ENCODE measurements at places on chromosomes 7 and 10. TPM values are rescaled to one million over a fixed set of nuclear protein-coding genes. Genes with fewer than 3 reads are reported as not detected.

- no peak for DNase-seq
Observed at GRCh38 chr10:97333601-97334369, 744 bp downstream of the FRAT2 start.

DNA sequence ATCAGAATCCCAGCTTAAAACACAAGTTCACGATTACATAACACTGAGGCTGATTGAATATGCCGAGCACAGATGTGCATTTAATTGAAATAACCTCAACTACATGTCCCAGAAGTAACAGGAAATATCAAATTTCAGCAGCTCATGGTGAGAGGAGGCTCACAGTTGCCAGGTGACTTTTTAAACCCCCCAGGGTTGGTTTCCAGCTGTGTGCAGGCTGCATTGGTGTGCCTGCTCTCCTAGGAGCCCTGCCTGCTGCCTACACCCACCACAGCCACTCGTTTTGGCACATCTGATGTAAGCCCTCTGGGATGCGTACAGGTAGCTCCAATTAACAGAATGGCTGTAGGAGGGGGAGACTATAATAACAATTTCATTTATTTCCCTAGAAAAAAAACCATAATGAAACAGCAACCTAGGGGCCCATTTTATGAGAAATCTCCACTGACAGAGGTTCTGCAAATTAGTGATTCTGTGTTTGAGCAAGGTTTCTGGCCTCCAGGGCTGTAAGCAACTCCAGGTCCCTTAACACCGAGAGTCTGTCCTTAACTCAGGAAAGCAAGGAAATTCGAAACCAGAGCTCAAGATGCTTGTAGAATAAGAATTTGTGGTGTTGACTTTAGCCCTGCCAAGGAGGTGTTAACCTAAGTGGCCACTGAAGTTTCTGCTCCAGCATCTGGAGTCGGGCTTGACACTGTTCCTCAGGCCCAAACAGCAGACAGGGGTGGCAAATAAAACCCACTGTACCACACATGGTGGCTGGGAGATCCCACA lies 161.9 kb downstream of the BMPER start:
- DNase-seq: no peak

DNA sequence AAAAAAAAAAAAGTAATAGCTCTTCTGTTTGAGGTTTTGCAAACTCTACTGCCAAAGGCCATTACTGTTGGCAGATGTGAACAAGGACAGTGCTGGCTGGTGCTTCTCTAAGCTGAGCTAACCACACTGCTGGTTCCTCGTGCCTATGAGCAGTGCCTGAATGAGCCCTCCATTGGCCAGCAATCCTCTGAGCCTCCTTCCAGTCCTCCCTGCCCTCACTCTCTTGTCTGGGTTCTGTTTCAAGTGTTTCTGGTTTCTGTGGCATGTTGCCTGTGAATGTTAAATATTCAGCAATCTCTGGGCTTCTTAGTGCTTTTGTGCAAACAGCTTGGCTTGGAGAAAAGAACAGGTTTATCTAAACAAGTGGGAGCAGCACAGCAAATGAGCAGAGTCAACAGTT lies 161.3 kb upstream of the AUTS2 start:
- DNase-seq: no peak

GRCh38 chr7:151498495-151498894 lies 21.2 kb downstream of the RHEB start:
- no peak for DNase-seq

DNA sequence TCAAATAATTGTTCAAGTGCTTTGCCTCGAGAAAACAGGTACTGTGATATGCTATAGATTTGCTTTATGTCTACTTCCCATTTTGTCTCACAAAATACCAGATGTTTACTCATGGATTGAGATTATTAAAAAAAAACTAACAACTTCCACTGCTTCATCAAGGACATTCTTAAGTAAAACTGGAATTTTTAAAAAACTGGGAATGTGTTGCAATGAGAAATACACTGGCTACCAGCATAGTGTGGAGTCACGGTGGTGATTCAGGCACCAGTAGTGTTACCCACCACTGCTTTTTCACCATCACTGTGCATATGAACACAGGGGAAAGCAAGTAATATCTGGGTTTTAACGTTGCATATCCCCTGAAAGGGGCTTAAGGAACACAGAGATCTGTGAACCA lies 21.2 kb downstream of the FIGNL1 start:
- DNase-seq: no peak

DNA sequence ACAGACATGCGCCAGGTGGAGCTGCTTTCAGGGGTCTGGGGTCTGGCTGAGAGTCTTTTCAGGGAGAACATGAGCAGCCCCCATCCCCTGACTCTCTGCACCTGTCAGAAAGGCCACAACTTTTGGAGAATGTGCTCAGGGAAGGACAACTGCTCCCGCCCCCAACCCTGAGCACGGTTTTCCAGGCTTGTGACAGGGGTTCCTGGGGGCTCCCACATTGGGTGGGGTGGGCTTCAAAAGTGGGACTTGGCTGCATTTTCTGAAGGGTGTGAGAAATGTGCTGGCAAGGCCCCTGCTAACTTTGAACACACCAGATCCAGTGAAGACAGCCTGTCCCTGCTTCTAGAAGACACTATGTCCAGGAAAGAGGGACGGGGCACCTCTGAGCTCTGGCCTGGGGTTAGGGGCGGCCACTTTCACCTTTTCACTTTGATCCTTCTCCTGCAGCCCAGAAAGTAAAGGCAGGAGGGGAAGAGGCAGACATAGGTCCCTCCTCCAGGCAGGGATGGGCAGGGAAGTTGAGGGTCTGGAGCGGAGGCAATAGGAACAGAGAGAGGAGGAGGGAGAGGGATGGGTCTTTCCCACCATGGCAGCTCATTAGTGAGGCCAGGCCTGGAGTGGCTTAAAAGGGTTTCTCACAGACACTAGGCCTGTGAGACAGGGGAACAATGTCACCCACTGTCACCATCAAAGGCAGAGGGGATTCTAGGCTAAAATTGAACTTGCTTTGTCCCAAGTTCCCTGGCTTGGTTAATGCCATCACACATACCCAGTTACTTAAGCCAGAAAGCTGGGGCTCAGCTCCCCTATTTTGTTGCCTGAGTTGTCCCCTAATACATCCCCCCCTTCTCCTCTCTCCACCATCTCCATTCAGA lies 1.5 kb downstream of the KCP start:
- DNase-seq: no peak

DNA sequence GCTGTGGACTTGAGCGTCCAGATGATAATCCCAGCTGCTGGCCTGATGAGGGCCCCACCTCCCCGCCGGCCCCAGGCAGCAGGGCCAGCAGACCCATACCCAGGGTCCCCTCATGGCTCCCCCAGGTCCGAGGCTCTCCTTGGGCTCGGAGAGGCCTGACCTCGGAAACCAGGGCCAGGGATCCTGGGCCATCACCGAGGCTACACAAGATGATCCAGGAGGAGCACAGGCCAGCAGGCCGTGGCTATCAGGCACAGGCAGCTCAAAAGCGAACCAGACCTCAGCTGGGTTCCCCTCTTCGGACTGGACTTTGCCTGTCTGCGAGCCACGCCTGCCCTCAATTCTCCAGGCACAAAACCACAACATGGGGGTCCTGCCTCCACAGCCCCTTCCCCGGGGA lies 17.4 kb downstream of the PDGFA start:
- no peak for DNase-seq

DNA sequence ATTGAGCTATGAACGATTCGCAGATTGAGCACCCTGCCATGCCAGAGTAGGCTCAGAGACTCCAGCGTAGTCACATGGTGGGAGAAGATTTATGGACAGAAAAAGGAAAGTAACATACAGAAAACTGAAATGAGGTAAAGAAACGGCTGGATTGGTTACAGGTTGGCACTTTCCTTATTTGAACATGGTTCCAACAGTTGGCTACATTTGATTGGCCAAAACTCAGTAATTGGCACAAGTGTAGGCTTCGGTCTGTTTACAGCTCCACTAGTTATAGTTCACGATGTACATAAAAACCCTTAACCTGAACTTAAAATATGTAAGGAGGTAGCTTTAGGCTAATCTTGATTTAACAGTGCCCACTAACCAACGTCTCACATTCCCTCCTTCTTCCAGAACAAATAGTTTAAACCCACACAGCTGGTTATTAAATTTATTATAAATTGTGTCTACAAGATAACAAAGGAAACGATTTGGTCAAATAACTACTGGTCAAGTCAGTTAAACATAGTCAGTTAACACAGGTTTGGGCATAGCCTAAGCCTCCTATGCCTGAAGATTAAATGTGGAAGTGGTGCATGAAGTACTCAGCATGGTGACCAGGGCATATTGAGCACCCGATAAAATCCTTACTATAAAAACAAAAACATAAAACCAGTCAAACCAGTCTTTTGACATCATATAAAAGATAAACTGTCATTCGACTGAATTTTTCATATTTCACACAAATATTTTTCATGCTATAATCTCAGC lies 17.9 kb upstream of the MTERF1 start:
- no peak for DNase-seq

- no peak for DNase-seq
Observed at GRCh38 chr7:148394582-148394981, 196.0 kb upstream of the C7orf33 start.

Gene CALML5
- total RNA-seq: not detected

- DNase-seq: no peak
Observed at GRCh38 chr7:144391014-144391413, 12.5 kb downstream of the NOBOX start.

DNA sequence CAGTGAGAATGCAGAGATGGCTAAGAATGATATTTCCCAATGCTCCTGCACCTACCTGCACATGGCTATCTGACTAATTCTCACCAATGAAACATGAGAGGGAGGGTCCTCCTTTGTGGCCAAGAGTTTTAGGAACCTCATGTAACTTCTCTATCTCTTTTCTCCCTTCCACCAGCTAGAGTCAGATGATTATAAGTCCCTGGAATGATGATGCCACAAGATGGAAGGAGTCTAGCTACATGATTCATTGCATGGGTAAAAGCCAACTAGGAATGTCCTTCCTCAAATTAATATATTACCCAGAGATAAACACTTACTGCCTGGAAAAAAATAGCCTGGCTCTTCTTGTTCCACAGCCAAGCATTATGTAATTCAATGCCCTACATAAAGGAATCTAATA lies 55.1 kb upstream of the AASS start:
- no peak for DNase-seq

DNA sequence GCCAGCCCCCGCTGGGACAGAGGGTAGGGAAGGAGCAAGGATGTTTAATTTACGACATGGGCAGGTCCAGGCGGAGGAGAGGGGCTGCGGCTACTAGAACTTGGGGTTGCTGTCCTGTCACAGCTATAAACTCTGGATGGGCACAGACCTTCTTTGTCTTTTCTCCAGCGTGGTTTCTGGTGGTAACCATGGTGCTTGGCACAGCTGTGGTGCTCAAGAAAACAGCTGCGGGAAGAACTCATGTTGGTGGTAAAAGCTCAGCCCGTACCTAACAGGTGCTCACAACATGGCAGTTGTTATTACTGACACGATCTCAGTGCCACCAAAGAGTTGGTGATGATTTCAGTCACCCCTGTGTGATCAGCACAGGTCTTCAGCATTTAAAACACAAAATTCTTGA lies 13.8 kb downstream of the BAIAP2L1 start:
- DNase-seq: no peak

GRCh38 chr7:47938574-47939165 lies 9.6 kb downstream of the PKD1L1 start:
- DNase-seq: no peak

Gene FANK1
- total RNA-seq: 2.5 TPM

DNA sequence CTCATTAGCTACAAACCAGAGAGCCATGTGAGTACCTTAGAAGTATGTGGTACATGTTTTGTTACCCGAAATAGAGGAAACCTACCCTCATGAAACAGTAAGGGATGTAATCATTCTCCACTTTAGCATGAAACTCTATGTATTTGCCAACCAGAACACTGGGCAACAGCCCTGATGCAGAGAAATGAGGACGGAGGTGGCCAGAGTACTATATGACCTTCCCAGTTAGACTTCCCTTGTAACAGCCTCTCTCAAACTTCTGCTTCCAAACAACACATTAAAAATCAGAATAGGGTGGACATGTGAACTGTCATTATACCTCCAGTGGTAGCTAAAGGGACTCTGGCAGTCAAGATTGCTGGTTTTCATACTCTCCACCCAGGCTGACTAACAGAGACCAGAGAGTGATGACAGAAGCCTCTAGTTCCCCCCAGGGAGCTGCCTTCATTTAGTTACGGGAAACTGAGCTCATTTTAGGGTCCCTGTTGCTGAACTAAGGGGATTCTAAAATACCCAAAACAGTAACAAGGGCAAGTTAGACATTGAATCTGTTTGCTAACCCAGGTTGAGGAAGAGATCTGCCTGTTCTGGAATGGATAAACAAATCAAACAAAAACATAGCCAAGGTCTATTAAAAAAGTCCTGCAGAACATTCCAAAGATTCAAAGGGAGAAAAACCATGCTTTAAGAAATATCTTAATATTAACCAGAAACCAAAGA lies 83.1 kb downstream of the VPS41 start:
- DNase-seq: no peak

Gene PTPRN2
- 9.4 TPM for total RNA-seq

Gene PPP1R9A
- 55.2 TPM for total RNA-seq

All from progenitor cell of endocrine pancreas (in vitro differentiated cells).